Aorta (tissue), 5 donors: ENCODE measurements at places on chromosomes 11 and 22. TPM values are rescaled to one million over a fixed set of nuclear protein-coding genes. Genes with fewer than 3 reads are reported as not detected.
A peak's percentile ranks its signal among the peaks of the same experiment; 100 is the strongest.

DNA sequence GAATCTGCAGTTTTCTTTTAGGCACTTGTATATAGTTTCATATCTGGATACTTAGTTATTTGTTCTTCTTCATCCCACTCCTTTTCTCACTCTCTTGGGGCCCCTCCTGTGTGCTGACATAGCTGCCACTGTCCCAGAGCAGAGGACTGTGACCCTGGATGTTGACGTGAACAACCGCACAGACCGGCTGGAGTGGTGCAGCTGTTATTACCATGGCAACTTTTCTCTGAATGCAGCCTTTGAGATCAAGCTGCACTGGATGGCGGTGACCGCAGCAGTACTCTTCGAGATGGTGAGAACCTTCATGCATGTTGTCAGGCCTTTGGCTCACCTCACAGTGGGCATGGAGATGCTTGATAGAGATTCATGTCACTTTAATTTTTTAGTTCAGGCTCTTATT is 50.9 kb upstream of the YWHAH start:
- H3K27ac ChIP-seq, result no peak overlapping the region
- peaks cover 14% of the 10 kb centered on the region for H3K36me3 ChIP-seq
- H3K4me1 ChIP-seq, result no peaks in the 10 kb centered on the region
- H3K4me3 ChIP-seq, result no peak overlapping the region

FAM227A gene
- 1.3 TPM for total RNA-seq

GRCh38 chr11:36268337-36268985 is 20.8 kb downstream of the COMMD9 start:
- no peak overlapping the region for H3K4me3 ChIP-seq
- H3K27ac ChIP-seq, result no peak overlapping the region
- H3K36me3 ChIP-seq, result peaks cover 4% of the 10 kb centered on the region
- no peaks in the 10 kb centered on the region for H3K4me1 ChIP-seq

GRCh38 chr22:38967451-38968450 is 10.3 kb downstream of the APOBEC3A start:
- H3K4me3 ChIP-seq, result no peak overlapping the region
- H3K4me1 ChIP-seq, result no peaks in the 10 kb centered on the region
- H3K27me3 ChIP-seq, result no peaks in the 10 kb centered on the region
- no peaks in the 10 kb centered on the region for H3K36me3 ChIP-seq
- DNase-seq, result peak; percentile 64
- H3K27ac ChIP-seq, result no peak overlapping the region
